HTR-8/SVneo (cell line): ENCODE measurements at places on chromosomes 5 and 9.

GRCh38 chr5:8383616-8384015, 514.7 kb downstream of the MTRR start:
- DNase-seq: no peak

GRCh38 chr5:36407396-36407795, 105.7 kb upstream of the RANBP3L start:
- no peak for DNase-seq

- DNase-seq: no peak
Observed at GRCh38 chr5:148831590-148832565, 5.5 kb downstream of the ADRB2 start.

DNA sequence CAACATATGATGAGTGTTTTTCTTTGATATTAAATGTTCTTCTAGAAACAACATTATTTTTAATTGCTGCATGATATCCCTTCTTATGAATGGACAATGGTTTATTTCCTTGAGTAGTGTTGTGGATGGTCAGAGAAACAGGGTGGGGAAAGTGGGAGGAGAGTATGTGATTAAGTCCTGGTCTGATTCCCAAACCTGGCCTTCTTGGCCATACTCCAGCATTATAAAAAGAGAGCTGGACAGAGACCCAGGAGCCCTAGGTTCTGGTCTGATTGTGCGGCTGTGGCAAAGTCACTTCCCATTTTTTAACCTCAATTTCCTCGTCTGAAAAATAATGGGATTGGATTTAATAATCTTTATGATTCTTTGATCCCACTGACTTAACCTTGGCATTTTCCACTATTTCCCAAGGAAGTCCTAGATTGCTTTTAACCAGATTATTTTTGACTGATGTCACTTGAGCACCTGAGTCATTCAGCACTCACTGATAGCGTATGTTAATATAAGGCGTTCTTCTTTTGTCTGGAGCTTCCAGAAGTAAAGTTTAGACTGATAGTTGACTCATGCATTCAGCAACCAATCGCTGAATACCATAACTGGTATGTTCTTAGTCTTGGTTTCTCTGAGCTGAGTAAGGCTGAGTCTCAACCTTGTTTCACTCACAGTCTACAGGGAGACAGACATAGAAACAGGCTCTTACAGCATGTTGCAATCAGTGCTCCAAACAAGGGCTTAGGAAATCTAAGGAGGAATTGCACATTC, 26.2 kb downstream of the OSMR start:
- DNase-seq: peak; percentile 91

DNA sequence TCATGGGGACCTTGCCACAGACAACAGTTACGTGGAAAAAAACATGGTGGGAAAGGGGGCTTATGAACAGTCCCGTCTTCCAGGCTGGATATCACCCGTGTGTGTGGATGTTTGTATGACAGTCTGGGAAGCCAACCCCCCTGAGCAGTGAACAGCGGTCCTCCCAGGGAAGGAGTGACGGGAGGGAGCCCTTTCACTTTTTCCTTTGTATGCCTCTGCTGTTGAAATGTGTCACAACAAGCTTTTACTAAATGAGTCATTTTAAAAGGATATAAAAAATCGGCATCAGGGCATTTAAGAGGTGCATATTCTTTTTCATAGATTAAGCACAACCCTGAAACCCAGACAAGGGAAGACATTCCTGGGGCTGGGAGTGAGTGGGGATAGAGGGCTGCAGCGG, 5.1 kb downstream of the MYMK start:
- DNase-seq: no peak

GRCh38 chr5:157076558-157076957, 17.6 kb upstream of the HAVCR1 start:
- no peak for DNase-seq

DNA sequence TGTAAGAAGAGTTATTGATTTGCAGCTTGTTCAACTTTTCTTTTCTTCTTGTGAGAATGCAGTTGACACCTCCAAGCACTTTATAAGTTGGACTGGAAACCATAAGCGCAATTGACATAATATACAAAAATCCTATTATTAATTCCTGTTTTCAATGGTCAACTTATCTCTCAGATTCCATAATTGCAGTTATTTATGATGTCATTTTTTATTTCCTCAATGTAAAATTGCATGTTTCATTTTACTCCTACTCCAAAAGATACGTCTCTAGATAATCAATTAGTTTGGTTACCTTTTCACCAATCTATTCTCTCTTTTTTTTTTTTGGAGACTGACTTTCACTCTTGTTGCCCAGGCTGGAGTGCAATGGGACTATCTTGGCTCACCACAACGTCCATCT, 1416.1 kb upstream of the CDH6 start:
- DNase-seq: no peak

GRCh38 chr9:84166891-84167290, 173.7 kb downstream of the SLC28A3 start:
- no peak for DNase-seq

GRCh38 chr5:125162714-125163113, 416.3 kb upstream of the ZNF608 start:
- no peak for DNase-seq

- no peak for DNase-seq
Observed at GRCh38 chr9:79257790-79258351, 313.9 kb upstream of the TLE4 start.

- DNase-seq: no peak
Observed at GRCh38 chr9:13190040-13190439, 89.5 kb downstream of the MPDZ start.

DNA sequence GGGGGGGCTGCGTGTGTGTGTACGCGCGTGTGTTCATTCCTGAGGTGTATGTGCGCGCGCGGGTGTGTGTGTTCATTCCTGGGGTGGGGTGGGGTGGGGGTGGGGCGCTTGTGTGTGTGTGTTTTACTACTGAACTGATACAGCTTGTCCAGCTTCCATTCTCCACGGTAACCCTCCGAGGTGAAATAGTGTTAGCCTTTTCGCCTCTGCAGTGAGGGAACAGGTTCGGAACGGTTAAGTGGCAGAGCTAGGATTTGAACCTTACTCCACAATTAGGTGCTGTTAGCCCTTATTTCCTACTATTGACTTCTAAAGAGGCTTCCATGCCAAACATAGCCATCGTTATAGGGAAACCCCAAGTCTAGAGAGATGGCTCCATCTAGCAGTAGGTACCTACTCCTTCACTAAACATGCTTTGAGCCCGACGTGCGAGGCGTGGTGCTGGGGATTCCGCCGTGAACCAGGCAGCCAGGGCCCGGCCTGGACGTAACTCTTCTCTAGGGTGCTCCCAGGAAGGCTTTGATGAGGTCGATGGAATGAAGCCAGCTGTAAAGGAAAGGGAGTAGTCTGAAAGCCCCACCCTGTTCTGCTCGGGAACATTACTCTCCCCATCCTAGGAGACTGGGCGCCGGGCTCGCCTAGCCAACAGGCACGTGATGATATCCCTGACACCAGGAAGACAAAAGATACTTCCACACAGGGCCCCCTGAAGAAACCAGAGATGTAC, 782 bp upstream of the SKP1 start:
- DNase-seq: no peak

DNA sequence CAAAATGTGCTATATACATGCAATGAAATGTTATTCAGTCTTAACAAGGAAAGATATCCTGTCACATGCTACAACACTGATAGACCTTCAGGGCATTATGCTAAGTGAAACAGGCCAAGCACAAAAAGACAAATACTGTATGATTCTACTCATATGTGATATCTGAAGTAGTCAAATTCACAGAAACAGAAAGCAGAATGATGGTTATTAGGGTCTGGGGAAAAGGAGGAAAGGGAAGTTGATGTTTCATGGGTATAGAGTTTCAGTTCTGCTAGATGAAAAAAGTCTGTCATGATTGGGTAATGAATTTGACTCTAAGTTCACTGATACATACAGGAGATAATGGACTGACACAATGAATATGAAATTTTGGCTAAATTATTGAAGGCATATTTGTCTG, 11.2 kb upstream of the RIC1 start:
- DNase-seq: no peak

DNA sequence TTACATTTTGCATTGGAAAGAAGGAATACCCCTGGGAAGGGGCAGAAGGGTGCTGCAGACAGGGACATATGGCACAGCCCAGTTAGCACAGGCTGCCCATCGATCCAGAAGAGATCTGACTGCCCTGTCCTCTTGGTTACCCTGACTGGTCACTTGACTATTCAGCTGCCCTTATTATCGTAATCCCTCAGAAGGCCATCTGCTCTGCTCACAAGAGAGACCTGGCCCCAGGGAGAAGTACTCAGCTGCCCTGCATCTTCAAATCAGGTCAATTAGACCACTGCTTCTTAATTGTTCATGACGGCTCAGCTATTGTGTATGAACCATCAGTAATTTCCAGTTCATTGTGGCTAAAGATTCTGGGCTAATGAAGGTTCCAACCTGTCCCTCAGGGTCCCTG, 345.0 kb downstream of the TLE1 start:
- no peak for DNase-seq

DNA sequence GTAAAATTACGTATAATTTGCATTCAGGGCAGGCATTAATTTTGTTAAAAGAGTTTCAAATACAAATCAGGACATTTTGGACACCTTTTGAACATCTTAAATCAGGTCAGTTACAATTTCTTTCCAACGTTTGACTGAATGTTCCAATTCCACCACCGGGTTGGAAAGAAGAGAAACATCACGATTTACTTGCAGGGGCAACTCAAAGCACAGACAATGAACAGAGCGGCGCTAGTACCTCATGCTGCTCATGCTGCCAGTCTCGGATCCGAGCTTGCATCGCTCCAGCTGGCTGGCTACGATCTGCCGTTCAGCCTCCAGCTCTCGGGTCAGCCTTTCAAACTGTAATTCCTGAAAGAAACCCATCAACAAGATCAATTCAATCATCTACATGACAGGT, 339.5 kb downstream of the CTNND2 start:
- DNase-seq: no peak

- no peak for DNase-seq
Observed at GRCh38 chr5:107853031-107853430, 182.3 kb upstream of the EFNA5 start.

DNA sequence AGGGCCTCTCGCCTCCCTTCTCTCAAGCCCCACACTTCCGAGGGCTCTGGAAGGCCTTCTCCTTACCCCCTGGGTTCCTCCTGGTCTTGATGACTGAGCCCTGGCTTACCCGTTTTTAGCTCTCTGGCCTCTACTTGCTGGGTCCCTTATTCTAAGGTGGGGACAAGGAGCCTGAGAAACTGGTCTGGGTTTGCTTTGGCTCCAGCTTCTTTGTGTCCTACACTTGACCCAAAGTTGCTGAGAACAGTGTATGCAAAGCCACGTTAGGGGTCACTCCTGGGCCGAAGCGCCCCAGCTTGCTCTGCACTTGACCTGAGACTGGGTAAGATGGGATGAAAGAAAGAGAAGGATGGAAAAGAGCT, 788 bp downstream of the ZNF346 start:
- DNase-seq: no peak

- no peak for DNase-seq
Observed at GRCh38 chr9:27765266-27766072, 192.2 kb upstream of the C9orf72 start.

- no peak for DNase-seq
Observed at GRCh38 chr9:131020388-131020787, 11.4 kb downstream of the LAMC3 start.

- DNase-seq: no peak
Observed at GRCh38 chr5:54440456-54440893, 15.0 kb upstream of the HSPB3 start.

GRCh38 chr5:72608297-72608696, 101.1 kb upstream of the ZNF366 start:
- no peak for DNase-seq

- DNase-seq: no peak
Observed at GRCh38 chr5:139283252-139284166, 10.0 kb upstream of the MATR3 start.

GRCh38 chr9:133122935-133123611, 2.0 kb upstream of the RALGDS start:
- DNase-seq: no peak

- DNase-seq: no peak
Observed at GRCh38 chr5:103436656-103437055, 125.9 kb downstream of the NUDT12 start.

GRCh38 chr9:99505936-99506335, 283.9 kb downstream of the SEC61B start:
- no peak for DNase-seq

GRCh38 chr9:4855841-4856240, 63.1 kb downstream of the RCL1 start:
- DNase-seq: no peak
